ENCODE measurements at places on chromosomes 4 and X.

- DNase-seq, result no peak
These were observed 975 bp upstream of the GYPA start for GRCh38 chr4:144141493-144141892.

GRCh38 chrX:138921031-138921430 lies 209.5 kb upstream of the FGF13 start:
- no peak for DNase-seq

DNA sequence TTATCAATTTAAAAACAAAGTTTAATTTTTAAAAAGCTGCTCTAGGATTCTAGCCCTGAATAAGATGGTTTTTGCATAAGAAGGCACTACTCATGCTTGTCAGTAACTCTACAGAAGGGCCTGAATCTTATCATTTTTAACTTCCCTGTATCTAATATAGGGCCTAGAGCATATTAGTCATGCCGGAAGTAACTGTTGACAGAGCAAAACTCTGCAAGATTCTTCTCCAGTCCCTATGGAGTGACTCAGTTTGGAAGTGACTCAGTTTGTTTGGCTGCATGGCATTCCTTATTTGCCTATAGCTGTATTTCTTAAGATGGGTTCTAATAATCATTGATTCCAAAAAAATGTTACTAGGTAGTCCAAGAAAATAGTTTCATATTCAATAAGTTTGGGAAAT lies 431.8 kb upstream of the HTR2C start:
- no peak for DNase-seq

GRCh38 chr4:72857787-72858186 lies 211.7 kb downstream of the COX18 start:
- DNase-seq, result no peak

DNA sequence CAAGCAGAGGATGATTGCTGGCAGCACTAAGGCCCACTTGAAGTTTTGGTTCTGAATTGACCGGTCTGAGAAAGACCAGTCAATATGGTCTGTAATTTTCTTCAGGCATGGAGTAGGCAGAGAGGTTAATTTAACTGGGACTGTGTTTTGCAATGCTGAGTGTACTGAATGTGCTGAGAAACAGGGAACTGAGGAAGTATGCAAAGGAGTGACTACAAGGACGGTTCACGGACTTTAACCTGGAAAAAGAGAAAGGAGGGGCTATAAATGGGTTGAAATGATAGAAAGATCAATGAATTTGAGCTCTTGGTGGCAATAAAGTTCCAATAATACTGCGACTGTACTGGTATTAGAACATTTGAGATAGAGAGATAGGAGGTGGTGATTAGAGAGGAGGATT lies 84.5 kb downstream of the MAGEB17 start:
- no peak for DNase-seq

- DNase-seq, result no peak
These were observed 42.2 kb upstream of the CXCL8 start for GRCh38 chr4:73698217-73698616.

GRCh38 chr4:11529625-11530201 lies 101.0 kb upstream of the HS3ST1 start:
- DNase-seq, result no peak

- no peak for DNase-seq
These were observed 587.5 kb upstream of the LCORL start for GRCh38 chr4:18608908-18609533.

DNA sequence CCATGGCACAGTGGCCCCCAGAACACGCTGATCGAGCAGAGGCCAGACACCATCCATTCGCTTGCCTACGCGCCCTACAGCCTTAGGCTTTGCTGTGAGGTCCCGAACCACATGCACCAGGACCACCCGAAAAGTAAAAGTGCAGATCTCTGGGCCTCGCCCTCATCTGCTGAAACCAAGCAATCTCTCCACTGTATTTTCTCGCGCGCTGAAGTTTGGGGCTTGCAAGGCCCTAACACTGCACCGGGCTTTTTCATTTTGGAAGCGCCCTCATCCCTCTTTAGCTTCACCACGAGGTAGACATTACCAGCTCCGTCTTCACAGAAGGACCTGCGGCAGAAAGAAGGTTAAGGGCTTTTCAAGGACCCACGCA lies 21.2 kb downstream of the NKX3-2 start:
- DNase-seq, result no peak

- DNase-seq, result peak; percentile 88
These were observed 46.4 kb upstream of the SPRY1 start for GRCh38 chr4:123350191-123350544.

- no peak for DNase-seq
These were observed 274.7 kb upstream of the AGTR2 start for GRCh38 chrX:115895678-115896329.

GRCh38 chr4:37946503-37947179 lies 13.6 kb upstream of the PTTG2 start:
- no peak for DNase-seq

DNA sequence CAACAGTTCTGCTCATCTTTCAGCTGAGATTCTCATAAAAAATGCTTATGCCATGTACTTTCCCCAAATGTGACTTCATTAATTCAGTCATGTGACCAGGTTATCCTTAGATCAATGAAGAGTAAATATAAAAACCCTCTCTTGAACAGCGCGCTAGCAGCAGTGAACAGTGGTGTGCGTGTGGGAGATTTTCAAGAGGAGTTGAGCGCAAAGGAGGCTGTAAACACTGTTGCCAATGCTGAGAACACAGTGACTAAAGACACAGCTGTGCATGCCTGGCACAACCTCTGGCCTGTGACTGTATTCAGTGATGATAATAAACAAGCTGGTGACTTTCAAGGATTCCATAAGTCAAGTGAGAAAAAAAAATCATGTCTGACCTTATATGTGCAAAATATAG lies 25.1 kb downstream of the MSX1 start:
- DNase-seq, result no peak

DNA sequence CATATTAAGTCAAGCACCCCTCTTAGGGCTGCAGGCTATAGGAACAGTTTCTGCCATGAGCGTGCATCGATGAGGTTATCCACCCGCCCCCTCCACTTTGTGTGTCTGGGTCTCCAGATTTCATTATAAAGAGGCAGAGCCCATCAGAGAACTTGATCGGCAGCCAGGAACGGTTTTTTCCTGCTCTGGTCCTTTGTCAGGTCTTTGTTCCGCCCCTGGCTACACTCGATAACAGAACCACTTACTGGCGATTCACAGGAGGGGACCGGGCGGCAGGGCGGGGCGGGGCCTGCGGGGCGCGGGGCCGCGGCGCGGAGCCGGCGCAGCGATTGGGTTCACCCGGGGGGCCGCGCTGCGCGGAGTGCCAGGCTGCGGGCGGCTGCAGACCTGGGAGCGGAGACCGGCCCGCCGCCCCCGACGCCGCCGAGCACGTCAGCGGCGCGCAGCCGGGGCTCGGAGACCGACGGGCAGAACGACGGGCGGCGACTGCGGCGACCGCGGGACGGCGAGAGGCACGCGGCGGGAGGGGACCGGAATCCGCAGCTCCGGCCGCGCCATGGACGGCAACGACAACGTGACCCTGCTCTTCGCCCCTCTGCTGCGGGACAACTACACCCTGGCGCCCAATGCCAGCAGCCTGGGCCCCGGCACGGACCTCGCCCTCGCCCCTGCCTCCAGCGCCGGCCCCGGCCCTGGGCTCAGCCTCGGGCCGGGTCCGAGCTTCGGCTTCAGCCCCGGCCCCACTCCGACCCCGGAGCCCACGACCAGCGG lies at the start of gene SLC10A4:
Gene SLC10A4, plus strand, starts transcription at position 338 of the 771 bp plus-strand sequence. Its CDS starts 219 bp downstream, at position 557.
- peak; percentile 86 for DNase-seq
